Stimulated activated CD4-positive, alpha-beta T cell treated with anti-CD3 and anti-CD28 coated beads, Interleukin-1b, Interleukin-23, amount 100 ng/mL, for 4 hours (primary cell): ENCODE measurements at places on chromosomes 5 and 9.

- no peak for DNase-seq
These were observed 138.7 kb downstream of the SNX18 start for GRCh38 chr5:54656261-54656728.

- DNase-seq, result no peak
These were observed 958 bp downstream of the MYOZ3 start for GRCh38 chr5:150661821-150662596.

GRCh38 chr5:150124111-150124557 is 31.5 kb downstream of the PDGFRB start:
- DNase-seq, result no peak

DNA sequence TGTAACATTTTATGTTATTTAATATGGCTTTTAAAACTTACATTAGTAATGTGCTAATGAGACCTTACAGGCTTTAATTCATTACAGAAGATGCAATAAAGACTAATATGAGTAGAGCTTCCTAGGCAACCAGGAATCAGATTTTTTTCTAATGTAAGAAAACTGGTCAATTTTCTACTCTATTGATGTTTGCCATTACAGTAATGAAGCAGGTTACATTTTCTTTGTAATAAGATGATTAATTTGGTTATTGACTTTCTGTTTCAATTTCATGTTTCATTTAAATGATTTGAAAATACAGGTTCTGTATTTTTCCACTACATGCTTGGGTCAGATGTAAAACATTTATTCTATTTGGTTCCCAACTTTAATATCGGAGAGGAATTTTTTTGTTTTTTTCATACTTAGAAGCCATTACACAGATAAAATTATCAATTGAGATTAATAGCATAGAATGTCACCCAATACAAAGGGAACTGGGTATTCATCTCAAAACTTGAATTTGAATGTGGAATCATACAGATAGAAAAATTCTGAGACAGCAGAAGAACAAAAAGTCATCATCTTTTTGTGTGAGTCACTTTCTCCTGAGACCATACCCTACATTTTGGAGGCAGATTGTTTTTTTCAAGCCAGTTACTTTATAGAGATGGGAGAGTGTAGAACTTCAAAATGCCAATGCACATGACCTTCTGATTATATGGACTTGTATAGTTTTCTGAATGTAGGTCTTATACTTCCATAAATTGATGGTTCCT is 133.6 kb upstream of the HMHB1 start:
- DNase-seq, result no peak

GRCh38 chr5:175384724-175385552 is 59.0 kb downstream of the DRD1 start:
- DNase-seq, result no peak

DNA sequence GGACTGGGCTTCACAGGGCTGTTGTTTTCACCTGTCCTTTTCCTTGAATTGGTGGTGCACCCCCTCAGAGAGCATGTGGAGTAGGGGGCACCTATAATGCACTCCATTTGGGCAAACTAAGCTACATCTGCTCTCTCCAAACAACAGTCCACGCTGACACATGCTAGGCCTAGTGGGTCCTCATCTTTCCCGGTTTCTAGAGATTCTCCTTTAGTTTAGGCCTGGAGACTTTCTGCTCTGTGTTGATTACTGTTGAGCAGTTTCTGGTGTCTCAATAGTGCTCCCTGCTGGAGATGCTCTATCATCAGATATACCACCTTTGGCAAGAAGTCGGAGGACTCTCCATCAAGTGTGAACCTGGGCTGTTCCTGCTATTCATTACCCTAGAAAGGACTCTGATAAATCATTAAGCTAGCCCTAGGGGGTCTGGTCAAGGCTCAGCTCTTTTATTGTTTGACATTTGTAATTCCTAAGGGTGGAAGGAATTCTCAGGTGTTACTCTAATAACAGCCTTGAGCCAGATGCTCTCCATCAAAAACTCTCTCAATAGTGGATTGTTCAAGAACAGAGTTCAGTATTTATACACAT is 64.0 kb upstream of the FYB1 start:
- DNase-seq, result no peak

DNA sequence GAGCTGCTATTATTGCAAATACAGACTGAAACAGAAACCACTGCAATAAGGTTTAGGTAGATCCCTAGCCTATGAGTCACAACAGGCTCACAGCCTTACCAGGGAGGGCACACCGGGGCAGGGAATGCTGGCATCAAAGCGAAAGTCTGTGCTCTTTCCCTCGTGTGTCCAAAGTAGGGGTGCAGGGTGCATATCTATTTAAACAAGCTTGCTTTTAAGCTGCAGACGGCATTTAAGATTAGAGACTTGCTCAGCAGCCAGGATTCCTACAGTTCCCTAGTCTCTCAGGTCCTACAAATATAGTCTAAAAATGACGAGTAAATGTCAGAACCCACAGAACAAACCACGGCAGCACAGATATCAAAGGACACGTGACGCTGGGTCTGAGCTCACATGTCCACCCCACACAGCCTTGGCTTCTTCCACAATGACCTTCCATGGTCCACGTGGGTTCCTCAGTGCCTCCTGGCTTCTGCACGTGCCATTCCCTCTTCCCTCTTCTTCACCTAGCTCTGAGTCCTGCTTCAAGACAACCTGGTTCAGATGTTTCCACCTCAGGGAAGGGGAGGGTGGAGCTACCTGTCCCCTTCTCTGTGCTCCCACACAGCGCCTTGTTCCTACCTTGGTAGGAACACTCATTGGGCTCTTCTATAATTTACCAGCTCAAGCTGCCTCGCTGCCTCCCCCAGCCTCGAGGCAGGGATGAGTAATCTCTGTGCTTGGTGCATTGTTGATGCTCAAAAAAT is 193.2 kb downstream of the MAPKAP1 start:
- DNase-seq, result no peak

- no peak for DNase-seq
These were observed 263.4 kb downstream of the GRIA1 start for GRCh38 chr5:153753645-153754432.
